Right renal pelvis (tissue), 4 donors: ENCODE measurements at places on chromosomes 3 and 15. TPM values are rescaled to one million over a fixed set of nuclear protein-coding genes. Genes with fewer than 3 reads are reported as not detected.

- DNase-seq: no peak
Measured at GRCh38 chr3:18937574-18937973, 210.7 kb upstream of the KCNH8 start.

DNA sequence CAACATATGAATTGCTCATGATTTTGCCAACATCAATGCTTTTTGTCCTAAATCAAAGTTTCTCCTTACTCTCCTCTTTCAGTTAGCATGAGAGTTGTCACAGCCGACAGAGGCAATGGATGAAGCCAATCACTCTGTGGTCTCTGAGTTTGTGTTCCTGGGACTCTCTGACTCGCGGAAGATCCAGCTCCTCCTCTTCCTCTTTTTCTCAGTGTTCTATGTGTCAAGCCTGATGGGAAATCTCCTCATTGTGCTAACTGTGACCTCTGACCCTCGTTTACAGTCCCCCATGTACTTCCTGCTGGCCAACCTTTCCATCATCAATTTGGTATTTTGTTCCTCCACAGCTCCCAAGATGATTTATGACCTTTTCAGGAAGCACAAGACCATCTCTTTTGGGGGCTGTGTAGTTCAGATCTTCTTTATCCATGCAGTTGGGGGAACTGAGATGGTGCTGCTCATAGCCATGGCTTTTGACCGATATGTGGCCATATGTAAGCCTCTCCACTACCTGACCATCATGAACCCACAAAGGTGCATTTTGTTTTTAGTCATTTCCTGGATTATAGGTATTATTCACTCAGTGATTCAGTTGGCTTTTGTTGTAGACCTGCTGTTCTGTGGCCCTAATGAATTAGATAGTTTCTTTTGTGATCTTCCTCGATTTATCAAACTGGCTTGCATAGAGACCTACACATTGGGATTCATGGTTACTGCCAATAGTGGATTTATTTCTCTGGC lies 2.5 kb downstream of the OR4F6 start:
- DNase-seq: no peak

The KAT2B gene
- polyA plus RNA-seq: 21.4 TPM

The FRMD4B gene
- 39.5 TPM for polyA plus RNA-seq

DNA sequence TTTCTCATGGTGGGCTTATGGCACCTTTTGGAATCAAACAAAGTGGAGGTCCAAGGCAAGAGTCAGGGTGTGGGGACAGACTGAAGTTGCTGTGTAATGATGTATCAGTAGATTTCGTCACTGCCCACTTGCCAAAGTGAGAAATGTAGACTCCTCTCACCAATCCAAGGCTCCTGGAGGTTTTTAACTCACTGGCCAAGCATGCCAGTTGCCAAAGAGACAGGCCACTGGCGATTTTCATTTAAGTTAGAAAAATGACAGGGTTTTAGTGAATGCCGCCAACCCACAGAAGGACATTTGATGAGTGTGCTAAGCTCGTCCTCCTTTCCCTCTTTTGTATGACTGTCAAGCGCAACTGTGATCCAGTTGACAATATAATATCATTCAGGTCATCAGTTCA lies 209.2 kb downstream of the FEZF2 start:
- no peak for DNase-seq
